HuH-7.5 (cell line): ENCODE measurements at places on chromosomes 1 and 21.
A peak's percentile ranks its signal among the peaks of the same experiment; 100 is the strongest.

DNA sequence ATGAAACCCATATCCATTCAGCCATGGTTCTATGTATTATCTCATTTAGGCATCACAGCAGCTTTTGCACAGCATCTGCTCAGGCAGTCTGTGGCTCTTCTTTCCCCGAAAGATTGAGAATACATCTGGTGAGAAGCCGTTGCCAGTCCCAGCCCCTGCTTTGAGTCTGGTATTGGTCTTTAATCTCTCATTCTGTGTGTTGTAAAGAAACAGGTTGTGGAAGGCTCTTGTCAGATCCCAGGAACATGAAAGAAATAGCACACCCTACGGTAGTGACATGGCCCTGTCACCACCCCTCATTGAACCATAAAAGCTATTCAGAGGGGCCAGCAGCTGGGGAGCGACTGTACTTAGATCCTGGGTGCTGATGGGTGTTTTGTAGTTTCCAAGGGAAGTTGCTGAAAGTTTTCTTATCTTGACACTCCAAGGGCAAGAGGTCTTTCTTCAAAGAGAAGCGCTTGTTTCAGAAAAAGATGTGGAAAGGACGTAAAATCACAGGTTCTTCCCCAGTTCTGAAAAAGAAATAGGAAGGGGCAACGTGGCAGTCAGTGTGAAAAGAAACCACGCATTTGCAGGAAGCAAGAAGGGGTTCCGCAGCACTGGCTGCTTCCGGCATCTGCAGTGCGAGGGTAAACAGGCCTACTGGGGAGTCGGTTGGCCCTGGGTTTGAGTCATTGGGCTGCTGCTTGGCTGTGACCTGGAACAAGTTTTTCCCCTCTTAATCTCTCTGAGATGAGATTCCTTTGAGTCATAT is 145.0 kb downstream of the DHRS3 start:
- DNase-seq: no peak

GRCh38 chr1:177915641-177916040 is 54.2 kb downstream of the SEC16B start:
- no peak for DNase-seq

- DNase-seq: peak; percentile 82
Measured at GRCh38 chr1:95116580-95117206, 462 bp upstream of the TLCD4 start.

- no peak for DNase-seq
Measured at GRCh38 chr1:223487887-223488259, 94.7 kb downstream of the CCDC185 start.

DNA sequence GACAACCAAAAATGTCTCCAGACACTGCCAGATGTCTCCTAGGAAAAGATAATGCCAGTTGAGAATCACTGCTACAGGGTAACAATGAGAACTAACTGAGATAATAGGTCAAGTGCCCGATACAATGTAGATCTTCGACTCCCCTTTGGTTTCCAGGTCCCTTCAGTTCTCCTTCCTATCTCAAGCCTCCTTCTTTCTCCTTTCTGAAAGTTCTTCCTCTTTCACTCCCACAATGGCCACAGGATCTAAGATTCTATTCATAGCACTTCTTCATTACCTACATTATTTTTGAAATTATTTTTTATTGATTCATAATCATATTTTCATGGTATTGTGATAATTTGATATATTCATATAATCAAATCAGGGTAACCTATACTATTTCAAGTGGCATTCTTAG is 6.3 kb downstream of the PFDN2 start:
- DNase-seq: no peak

DNA sequence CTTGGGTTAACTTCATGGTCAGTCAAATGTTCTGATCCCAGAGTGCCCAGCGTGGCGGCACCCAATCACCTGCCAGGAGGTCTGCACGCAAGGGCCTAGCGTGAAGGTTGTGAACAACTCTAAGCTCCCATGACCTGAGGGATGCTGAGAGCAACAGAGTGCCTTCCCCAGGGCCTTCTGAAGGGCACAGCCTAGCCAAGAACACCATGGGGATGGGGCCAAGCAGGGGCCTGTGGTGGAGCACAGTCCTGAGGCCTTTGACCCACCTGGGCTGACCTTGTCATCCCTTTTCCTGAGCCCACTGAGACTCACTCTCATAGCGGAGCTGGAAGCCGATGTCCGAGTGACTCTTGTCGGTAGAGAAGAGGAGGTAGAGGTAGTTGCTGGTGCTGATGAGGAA is 138.8 kb upstream of the HMGB4 start:
- no peak for DNase-seq

DNA sequence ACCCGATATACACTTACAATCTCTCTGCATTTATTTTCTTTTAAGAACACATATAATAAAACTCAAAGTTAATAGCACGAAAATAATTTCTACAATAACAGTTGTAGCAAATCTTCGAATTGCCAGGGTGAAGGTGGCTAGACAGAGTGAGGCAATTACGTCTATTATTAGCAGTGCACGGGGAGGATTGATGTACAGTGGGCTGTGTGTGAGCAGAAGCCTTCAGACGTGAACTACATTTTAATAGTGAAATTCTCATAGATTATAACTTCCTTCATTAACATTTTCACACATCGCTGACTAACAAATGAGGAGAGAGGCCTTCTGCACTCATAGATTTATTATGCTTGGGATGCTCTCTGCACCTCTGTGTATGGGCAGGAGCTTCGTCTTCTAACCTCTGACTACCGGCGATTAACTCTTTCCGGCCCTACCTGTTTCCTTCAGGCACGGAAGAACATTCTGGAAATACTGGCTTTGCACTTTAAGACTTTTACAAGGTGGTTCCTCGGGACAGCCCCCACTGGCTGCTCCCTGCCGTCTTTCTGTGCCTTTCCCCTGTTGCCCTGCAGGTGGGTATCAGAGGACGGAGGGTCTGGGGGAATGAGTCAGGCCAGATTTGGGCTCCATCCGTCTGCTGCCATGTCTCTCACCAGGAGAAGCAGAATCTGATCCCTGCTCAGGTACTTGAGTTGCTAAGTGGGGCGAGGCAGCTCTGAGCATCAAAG is 200.5 kb downstream of the CAMTA1 start:
- DNase-seq: no peak

DNA sequence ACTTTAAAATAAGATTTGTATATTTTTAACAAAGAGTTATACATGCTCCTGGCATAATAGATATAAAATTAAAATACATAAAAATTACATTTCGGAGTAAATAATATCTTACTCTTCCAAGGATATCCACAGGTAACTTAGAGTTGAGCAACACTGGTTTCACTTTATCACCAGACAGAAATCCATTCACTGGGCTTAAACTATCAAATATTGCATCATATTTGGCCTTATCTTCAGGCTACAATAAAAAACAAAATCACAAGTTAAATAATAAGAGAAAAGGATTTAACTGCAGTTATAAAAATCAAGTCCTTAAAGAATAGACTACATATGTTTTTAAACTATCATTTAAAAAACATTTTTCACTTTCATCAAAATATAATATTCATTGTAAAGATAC is 55.5 kb downstream of the EPS15 start:
- no peak for DNase-seq

- no peak for DNase-seq
Measured at GRCh38 chr1:241332037-241332409, 25.0 kb downstream of the RGS7 start.

DNA sequence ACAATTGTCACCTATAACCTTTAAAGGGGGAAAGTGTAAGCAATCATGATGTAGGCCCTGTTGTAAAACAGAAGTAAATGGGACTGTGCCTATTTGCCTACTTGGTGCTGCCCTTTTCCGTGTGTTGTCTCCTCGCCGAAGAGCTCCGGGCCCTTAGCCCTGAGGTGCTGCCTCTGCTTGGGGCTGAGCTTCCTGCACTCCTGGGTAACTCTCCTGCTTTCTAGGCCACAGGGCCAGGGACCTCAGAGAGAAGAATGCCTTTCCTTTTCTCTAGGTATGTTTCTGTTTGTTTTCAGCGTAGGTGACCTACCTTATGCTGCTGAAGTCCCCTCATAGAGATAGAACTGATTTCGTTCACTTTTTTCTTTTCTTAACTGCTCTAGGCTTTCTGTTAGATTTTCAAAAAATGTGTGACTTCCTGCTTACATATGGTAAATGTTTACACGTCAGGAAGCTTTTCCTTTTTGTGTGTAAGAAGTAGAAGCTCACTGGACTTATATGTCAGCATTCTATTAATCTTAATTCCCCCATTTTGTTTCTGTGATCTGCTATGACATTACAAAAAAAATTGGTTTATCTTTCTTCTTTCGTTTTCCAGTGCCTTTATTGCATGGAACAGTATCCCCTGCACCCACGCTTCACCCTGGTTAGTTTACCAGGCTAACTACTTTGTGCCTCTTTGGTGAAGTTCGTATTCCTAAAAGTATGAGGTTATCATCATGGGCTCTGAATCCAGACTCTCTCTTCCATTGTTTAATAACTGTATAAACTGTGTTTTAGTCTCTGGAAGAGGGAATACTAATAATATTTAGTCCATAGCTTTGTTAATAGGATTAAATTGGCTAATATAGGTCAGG is 61.7 kb downstream of the ITSN1 start:
- no peak for DNase-seq

DNA sequence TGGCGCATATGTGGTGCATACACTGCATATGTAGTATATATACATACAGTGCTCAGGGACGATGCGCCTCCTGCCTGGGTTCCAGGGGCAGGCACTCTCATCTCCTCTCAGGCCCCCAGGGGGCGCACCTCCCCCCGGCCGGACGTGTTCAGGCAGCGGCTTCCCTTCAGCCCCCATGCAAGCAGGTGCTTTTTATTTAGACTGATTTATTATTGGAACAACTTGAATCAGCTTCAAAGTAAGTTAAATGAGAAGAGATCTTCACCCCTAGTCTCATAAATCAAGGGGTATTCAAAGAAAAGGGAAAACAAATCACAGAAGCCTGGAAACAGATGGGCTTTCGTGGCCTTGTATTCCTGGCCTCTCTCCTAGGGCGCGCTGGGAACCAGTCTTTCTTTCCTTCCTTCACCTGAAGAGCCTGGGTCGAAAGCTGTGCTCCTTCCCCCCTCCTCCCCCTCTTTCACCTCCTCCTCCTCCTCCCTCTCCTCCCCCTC is 64.6 kb downstream of the UBIAD1 start:
- DNase-seq: peak; percentile 78

- DNase-seq: no peak
Measured at GRCh38 chr1:224211206-224211962, 28.3 kb downstream of the DEGS1 start.

DNA sequence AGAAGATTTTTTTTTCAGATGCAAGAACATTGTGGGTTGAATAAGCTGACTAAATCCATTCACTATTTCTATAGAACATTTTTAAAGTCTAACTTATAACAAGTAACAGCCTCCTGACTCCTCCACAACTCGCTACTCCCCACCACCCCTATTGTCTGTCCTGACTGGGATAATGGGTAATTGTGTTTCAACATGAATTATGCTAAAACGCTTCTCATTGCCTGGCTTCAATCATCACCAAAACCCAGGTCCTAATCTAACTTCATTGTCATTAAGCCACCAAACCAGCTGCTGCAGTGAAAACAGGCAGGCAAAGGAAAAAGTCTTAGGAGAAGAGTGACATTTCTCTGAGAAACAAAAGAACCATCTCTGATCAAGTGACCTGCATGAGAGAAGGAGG is 30.0 kb downstream of the TNR start:
- no peak for DNase-seq

GRCh38 chr1:236416165-236416564 is 22.1 kb downstream of the EDARADD start:
- no peak for DNase-seq

DNA sequence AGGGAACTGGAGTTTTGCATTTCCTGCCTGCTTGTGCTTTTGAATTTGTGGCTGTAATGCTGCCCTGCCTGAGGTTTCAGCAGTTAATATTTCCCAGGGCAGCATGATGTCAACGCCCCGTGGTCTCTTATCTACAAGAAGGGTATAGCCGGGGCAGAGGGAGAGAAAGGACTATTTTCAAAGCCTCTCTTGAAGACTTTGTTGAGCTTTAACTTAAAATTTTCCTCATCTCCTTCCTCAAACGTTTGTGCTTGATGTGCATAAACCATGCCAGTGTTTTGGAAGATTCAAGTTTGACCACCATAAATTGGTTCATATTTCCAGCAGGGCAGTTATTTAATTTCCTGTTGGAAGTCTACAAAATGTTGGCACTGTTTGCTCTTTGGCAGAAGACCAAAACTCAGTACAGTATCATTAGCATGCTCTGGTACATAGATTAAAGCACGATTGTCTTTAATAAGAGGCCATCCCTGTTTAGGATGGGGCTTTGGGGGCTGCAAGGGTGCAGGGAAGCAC is 43.4 kb downstream of the ROR1 start:
- DNase-seq: peak; percentile 8

DNA sequence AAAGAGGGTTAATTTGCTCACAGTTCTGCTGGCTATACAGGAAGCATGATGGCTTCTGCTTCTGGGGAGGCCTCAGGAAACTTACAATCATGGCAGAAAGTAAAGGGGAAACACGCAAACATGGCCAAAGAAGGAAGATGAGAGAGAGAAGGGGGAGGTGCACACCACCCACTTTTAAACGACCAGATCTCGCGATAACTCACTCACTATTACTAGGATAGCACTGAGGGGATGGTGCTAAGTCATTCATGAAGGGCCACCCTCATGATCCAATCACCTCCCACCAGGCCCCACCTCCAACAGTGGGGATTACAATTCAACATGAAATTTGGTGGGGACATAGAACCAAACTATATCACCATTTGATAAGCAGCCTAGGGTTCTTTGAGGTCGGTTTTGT is 2.4 kb upstream of the C1orf115 start:
- no peak for DNase-seq

- DNase-seq: peak; percentile 27
Measured at GRCh38 chr1:58768971-58769808, 14.7 kb downstream of the JUN start.

GRCh38 chr1:201788296-201788695 is 40.7 kb upstream of the IPO9 start:
- no peak for DNase-seq

DNA sequence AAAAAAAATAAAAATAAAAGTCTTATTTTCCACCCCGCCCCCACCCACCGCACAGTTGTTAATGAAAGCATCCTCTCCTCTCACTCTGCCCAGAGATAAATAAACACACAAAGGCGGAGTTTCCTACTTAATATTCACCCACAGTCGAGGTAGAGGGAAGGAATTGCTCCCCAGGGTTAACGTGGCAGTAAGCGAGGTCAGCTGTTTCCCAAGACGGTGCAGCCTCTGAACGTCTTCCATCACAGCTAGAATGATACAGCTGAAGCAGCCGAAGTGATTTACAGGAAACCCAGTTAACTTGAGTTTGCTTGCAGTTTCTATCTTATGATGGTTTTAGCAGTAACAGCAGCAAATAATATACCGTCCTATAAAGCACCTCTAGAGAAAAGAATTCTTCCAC is 283.9 kb downstream of the PBX1 start:
- no peak for DNase-seq

GRCh38 chr1:91201176-91201575 is 179.3 kb upstream of the ZNF644 start:
- no peak for DNase-seq

GRCh38 chr1:21665711-21666575 is 3.2 kb downstream of the RAP1GAP start:
- no peak for DNase-seq

GRCh38 chr1:112358798-112359408 is 37.1 kb upstream of the CTTNBP2NL start:
- peak; percentile 16 for DNase-seq
